ENCODE measurements at places on chromosomes 4 and X. TPM values are rescaled to one million over a fixed set of nuclear protein-coding genes. Genes with fewer than 3 reads are reported as not detected.

GRCh38 chrX:131288738-131289511, at the start of gene IGSF1:
Gene IGSF1 (minus strand): TSS chrX:131289306. CDS start chrX:131286674, 2,632 bp downstream.
- DNase-seq: no peak

DNA sequence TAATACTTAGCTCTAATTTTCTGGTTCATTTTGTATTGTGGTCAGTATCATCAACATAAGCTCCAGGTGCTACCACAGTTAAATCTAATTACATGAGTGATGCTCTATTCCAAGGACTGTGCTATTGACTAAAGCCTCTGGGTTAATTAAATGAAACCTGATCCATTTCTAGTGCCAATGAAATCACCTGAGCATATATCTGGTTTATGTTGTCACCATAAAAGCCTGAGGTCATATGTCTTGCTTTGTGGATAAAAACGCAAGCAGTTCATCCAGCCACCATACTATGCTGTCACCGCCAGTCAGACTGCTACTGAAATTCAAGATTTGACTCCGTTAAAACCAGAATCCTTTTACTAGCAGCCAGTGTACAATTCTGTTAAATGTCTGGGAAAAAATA, 64.2 kb upstream of the ZNF518B start:
- DNase-seq: no peak

The PDE5A gene
- 146 TPM for total RNA-seq

The GABRA4 gene
- not detected for total RNA-seq

The CXCL11 gene
- not detected for total RNA-seq
